ENCODE measurements at places on chromosomes 16 and 17. TPM values are rescaled to one million over a fixed set of nuclear protein-coding genes. Genes with fewer than 3 reads are reported as not detected.

SLC16A6 gene
- total RNA-seq = 1.2 TPM

NPIPA8 gene
- total RNA-seq = not detected

AOC3 gene
- 0.26 TPM for total RNA-seq

KRTAP3-2 gene
- total RNA-seq = not detected

MEIOB gene
- not detected for total RNA-seq

FBXO39 gene
- total RNA-seq = not detected

IL17C gene
- not detected for total RNA-seq

MYL4 gene
- 1.6 TPM for total RNA-seq

CETP gene
- total RNA-seq = not detected

TBC1D3E gene
- total RNA-seq = not detected

Data from PC-3 (cell line).